ENCODE measurements at places on chromosomes 7 and 10.
A peak's percentile ranks its signal among the peaks of the same experiment; 100 is the strongest.

DNA sequence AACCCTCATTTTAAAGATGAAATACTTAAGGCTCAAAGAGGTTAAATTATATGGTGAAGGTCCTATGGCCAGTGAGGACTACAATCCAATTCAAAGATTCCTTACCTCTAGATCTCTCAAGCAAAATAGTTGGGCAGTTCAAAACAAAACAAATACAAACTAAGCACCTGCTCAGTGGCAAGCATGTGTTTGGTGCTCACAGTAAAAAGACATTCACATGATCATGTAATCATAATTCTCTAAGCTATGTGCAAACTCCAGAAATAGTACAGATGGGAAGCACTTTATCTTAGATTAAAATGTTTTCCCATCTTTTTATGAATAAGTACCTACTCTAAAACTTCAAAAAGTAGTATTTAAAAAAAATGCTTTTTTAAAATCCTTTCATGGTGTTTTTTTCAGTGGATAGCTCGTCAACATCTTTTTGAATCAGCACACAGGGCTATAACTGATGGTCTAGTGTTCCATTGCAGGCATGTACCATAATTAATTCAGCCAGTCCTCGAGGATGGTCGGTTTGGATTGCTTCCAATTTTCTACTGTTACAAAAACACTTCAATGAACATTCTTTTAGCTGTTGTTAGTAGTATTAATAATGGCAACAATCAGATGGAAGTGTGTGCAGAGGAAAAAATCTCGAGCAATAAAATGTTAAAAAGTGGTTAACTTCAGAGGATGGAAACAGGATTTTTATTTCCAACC, 58.4 kb downstream of the CHCHD3 start:
- no peak for DNase-seq

- no peak for DNase-seq
These were observed 20.6 kb downstream of the VTI1A start for GRCh38 chr10:112467541-112468075.

GRCh38 chr10:3995302-3996210, 210.5 kb upstream of the KLF6 start:
- no peak for DNase-seq

DNA sequence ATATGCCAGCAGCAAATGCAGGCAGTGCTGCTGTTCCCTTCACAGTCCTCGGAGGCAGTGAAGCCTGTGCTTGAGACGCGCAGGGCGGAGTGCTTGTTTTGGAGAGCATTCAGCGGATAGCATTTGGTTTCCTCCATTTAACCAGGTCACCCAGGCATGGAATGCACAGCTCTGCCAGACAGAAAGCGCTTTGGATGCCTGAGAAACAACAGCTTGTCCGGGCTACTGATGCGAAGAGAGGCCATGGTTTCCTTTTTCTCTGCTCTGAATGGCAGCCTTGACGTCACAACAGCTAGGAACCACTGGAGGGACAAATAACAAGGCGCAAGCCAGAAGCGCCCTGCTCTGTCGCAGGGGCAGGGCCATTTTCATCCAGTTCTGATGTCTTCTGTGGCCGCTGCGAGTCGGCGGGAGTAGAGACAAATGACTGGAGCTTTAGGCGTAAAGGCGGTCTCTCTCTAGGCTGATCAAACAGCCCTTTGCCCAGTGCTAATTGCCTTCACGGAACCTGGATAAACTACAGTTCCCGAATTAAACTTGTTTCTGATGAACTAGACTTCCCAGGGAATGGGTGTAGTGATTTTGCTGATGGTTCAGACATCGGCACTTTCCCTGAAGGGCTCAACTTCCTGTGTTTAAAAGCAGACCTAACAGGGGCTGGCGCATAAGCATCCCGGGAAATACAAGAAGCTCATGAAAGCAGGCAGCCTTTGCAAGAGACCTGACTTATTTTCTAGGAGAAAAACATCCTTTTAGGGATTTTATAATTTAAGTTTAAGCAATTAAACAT, 187.6 kb upstream of the KLF14 start:
- DNase-seq = no peak

GRCh38 chr7:96596120-96596826, 113.4 kb downstream of the SEM1 start:
- DNase-seq = no peak

DNA sequence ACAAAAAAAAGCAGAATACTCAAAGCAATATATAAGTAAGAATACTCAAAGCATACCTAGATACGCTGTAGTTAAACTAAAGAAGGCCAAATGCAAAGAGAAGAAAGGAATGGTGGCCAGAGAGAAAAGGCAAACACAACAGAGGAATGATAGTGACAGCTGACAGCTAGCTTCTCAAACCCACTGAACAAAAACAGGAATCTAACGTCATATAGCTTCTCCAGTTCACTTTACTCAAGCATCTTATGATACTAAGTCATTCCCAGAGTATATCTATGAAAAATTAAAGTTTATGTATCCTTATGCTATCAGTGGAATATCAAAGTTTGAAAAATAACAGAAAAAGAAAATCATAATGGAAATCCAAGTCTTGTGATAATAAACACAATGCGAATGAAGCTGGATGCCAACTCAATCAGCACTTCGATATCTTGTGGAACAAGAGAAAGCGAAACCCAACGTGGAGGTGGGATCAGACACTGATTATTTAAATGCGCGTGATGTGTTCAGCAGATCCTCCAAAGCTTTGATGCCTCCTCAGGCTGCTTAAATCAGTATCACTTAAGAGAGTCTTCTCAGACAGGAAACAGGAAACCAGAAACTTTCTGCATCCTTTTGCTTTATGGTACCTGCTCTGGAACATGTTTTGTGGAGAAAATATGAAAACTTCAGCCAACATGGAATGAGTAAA, 102.8 kb downstream of the PIP4K2A start:
- peak; percentile 45 for DNase-seq

- no peak for DNase-seq
These were observed 22.9 kb upstream of the IFIT2 start for GRCh38 chr10:89278900-89279392.

GRCh38 chr10:114374053-114374791, 30.1 kb downstream of the AFAP1L2 start:
- no peak for DNase-seq

DNA sequence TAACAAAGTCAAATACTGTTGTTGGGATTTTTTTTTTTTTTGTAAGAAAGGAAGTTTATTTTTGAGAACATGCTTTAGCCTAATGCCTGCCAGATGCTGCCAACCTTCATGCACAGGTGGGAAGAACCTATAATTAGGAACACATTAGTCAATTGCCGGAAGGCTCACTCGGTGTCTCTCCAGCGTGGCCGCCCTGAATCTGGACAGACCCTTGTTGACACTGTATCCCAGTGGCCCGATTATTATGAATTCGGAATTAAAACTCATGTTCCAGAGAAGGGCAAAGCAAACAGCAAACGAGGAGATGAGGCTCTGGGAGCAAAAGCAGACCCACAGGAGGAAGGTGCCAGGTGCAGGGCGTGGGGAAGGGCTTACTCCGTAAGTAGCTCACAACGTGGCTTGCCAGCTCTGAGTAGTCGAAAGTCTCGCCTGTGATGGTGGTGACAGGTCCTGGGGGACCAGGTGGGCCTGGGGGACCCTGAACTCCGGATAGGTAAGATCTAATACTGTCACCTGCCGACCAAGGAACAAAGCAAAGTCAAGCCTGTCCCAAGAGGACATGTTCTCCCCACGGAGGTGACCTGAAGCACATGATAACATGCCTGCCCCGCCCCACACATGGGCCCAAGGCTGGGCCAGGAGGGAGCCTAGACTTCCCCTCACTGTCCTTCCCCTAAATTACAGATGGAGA, 48.3 kb downstream of the COL17A1 start:
- no peak for DNase-seq

DNA sequence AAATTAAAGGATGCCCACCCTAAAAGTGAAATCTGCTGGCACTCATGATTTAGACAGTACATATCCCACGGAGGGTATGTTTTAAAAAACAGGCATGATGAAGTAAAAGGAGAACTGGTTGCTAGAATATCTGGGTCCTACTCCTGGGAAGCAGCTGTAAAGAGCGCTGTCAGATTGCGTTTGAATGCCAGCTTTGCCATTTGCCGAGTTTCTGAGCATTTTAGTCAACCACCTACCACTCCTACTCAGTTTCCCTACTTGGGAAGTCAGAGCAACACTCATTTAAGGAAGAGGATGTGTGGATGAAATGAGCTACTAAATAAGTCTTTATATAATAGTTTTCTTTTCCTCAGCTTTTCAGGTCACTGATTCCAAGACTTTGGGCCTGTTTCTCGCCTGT, 1.1 kb upstream of the UMAD1 start:
- no peak for DNase-seq

GRCh38 chr10:4191894-4192293, 406.9 kb upstream of the KLF6 start:
- DNase-seq = no peak

DNA sequence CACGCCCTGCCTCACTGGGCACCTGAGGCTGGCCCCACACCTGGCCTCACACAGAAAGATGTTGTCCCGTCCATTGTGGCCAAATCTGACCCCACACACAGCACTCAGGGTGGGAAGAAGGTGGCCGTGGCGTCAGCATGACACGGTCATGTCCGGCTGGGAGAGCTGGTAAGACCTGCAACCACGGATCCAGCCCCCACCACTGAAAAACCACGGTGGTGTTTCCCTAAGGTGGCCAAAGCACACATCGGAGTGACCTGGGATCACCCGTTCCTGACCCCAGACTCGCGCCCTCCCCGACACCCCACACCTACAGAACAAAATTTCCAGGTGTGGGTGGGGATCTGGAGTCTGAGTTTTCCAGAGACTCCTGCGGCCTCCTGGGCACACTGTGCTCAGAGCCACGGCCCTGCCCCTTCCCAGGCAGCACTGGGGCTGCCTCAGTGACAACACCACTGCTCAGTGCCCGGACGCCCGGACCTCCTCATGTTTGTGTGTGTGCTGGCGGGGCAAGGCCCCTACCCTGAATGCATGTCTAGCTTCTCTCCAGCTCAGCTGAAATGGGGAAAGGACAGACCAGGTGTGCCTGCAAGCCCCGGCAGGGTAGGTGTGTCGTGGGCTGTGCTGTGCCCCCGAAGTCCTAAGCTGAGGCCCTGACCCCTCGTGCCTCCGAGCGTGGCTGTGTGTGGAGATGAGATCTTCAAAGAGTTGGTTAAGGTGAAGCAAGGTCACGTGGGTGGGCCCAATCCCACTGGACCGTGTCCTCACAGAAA, 36.1 kb downstream of the STK32C start:
- no peak for DNase-seq

DNA sequence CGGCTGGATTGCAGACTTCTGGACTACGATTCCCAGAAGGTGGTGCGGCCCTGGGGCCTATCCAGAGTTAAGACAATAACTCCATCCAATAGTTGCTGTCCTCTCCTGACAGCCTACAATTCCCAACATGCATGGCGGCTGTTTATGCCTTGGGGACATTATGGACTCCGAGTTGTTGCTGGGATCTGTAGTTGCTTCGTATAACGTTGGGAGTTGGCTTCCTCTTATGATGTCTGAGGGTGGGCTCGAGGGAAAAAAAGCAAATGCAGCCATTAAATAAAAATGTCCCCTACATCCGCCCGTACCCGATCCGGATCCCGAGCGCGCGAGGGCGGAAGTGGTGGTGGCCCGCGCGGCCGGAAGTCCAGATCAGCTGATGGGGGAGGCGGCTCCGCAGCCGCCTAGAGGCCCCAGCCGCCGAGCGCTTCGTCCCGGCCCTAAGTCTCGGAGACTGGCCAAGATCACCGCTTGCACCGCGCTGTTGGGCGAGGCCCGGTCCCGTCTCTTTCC, at the start of gene ZSWIM8:
TSS of gene ZSWIM8 (plus strand) at position 396 of the 510 bp plus-strand sequence. CDS start 273 bp downstream, outside the sequence.
- DNase-seq = peak; percentile 93

GRCh38 chr7:106590209-106590816, 70.6 kb downstream of the CCDC71L start:
- no peak for DNase-seq

DNA sequence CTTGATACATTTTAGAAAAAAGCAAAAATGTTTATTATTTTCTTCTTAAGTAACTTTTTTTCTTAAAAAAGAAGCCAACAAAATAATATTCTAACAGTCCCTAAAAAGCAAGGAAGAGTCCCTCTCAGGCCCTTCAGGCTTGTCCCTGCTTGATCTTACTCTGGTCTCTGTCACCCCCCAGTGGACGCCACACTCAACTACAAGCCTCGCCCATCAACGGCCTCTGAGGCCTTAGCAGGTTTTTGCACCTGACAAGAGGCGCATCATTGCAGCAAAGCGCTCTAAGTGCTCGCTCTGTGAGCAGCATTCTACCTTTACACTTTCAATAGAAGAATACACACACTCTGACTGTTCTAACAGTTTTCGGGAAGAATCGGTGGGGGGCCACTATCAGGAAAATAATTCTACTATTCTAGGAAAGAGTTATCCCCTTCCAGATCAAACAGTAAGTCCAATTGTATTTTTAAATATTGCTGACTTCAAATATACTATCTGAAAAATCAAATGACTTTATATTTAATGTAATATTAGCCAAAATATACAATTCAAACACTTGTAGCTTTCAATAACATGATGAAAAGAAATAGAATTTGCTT, 139.2 kb downstream of the USP6NL start:
- DNase-seq = peak; percentile 51

GRCh38 chr10:97629289-97629688, 4.0 kb downstream of the MORN4 start:
- DNase-seq = no peak

GRCh38 chr7:132192809-132193208, 383.5 kb downstream of the PLXNA4 start:
- no peak for DNase-seq

DNA sequence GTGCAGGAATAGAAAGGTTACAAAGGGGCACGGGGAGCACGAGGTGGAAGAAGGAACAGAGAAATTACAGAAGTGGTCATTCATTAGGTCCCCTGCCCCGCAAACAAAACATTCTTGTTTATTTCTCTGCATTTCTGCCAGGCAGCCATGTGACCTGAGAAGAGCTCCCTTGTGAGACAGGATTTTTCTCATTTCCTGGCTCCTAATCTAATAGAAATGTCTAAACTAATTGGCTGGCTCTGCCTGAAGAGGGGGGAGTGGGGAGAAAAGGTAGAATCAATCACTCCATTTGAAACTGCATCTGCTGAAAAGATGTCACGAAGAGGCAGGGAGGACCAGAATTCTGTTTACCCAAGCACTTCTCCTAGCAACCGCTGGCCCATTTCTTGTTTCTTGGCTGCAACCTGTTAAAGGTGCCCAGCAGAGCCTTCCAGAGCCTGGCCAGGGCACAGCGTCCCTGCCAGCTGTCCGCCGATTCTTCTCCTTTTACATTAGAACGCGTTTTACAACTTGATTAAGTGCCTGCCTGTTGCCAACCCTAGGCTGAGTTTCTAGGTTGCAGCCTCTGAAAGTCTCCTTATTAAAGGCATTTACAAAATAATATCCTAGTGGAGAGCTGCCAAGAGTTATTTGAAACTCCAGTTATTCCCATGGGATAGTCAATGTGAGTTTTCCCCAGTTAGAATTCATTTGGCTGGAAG, 1227.6 kb downstream of the TYW1 start:
- no peak for DNase-seq

DNA sequence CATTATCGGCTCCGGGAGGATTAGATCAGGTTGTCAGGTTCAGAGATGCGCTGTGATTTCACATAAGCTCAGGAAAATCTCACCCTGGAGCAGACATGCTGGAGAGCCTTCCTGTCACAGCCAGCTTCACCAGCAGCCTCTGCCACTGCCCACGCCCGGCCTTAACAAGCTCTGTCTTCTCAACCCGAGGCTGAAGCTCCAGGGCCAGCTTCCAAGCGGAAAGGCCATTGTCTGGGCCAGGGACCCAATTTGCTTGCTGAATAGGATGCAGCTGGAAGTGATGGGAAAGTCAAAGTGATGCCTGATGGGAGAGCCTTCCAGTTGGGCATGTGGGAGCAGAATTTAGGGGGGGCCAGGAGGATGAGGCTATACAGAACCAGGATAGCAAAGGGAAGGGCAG, 36.3 kb downstream of the C10orf105 start:
- DNase-seq = no peak

- DNase-seq = no peak
These were observed 72.9 kb upstream of the NEBL start for GRCh38 chr10:20970044-20970443.
